ENCODE measurements at places on chromosomes 4 and X.
A peak's percentile ranks its signal among the peaks of the same experiment; 100 is the strongest.

- DNase-seq = no peak
Measured at GRCh38 chr4:76800902-76801301, 97.0 kb downstream of the SOWAHB start.

DNA sequence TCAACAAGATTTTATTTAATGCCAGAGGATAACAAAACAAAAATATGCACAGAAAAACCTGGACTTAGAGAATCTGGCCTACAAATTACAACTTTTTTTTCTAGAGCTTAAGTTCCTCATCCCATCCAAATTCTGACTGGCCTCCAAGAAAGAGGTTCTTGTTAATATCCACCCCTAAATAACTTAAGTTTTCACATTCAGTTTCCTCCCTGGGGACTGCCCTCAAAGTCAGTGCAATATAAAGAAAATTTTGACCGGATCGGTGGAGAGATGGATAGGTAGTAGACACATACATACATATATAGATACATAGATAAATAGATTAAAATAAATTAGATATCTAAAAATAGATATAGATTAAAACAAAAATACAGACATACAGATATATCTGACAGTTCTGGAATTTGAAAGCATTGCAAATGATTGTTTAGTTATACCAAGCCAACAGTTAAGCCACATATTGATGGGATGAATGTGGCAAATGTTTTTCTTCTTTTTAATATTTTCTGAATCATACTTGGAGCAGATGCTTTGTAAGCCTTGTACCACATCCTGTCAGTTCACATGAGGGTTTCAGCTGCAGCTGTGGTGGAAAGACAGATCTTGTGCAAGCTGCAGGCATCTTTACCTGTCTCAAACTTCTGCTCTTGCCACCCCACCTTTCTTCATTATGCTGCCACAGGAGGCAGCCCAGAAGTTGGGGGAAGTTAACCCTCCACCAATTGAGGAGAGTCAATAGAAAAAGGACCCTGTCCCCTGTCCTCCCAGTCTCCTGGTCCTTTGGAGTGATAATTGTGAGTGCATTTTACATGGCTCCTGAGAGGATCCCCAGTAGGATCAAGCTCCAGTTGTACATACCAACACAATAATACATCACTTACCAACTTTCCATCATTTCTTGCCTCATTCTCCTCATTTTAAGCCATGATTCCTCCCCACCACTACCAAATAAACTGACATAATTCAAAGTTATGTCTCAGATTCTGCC is 58.5 kb upstream of the PRDM8 start:
- no peak for DNase-seq

- DNase-seq = no peak
Measured at GRCh38 chr4:184313058-184313581, 95.4 kb upstream of the ENPP6 start.

DNA sequence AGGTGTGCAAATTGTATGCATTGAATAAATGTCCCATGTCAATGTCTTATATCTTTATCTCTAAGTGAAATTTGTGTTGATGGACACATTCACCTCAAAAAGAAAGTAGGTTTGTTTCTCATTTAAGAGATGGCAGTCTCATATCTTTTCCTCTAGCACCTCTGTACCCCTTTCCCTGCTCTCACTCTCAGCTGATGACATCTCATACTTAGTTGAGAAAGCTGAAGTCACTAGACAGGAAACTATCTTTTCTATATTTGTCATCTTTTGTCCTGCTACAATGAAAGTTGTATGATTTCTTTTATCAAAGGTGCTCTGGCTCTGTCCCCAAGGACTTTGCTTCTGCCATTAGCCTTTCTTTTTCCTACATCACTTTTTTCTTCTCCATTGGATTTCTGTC is 84.0 kb upstream of the GRPR start:
- no peak for DNase-seq

GRCh38 chr4:123477711-123478209 is 81.2 kb downstream of the SPRY1 start:
- no peak for DNase-seq

- DNase-seq = no peak
Measured at GRCh38 chr4:93828995-93829819, 654 bp downstream of the ATOH1 start.

DNA sequence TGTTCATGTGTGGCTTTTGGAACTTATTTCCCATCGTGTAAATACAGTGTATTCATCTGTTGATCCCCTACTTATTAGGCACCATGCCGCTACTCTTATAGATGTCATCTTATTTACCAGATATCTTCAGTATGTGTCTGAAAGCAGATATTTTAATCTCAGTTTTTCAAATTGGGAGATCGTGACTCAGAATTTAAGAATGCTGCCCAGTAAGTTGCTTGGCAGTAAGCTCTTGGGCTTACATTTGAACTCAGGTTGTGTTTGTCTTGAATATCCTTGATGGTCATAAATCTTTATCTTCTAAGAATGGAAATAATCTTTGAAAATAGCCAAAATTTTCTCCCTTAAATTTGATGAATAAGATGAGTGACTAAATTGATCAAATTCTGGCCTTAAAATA is 45.9 kb upstream of the RPA4 start:
- DNase-seq = peak; percentile 4

- no peak for DNase-seq
Measured at GRCh38 chr4:142554412-142554811, 291.7 kb downstream of the INPP4B start.

DNA sequence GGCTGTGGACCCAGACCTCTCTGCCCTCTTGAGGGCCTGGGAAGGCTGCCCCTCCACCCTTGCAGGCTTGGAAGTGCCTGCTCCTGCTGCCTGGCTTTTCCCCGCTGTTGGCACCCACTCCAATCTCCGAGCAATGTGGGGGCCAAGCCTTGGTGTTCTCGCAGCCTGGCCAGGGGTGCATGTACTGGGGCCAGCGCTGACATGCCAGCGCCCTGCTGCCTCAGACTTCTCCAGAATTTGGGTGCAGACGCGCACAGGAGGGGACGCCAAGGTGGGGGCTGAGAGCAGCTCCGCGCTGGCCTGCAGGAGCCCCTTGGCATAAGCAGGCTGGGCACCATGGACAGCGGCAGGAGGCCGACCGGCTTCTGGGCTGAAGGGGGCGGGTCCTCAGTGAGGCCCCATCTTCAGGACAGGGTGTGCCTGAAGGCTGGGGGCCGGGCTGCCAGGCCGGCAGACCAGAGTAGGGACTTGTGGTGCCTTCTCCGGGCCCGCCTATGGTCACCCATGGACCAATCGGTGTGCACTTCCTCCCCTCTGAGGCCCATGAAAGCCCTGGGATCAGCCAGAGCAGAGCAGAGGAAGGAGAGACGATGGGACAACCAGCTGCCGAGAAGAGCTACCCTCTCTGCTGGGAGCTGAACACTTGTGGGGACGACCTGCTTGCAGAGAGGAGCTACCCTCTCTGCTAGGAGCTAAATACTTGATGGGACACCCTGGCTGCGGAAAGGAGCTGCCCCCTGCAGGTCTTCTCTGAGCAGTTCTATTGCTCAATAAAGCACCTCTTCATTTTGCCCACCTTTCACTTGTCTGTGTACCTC is 118.3 kb downstream of the DNAAF6 start:
- peak; percentile 68 for DNase-seq

- DNase-seq = no peak
Measured at GRCh38 chrX:149456476-149457245, 48.4 kb downstream of the IDS start.

DNA sequence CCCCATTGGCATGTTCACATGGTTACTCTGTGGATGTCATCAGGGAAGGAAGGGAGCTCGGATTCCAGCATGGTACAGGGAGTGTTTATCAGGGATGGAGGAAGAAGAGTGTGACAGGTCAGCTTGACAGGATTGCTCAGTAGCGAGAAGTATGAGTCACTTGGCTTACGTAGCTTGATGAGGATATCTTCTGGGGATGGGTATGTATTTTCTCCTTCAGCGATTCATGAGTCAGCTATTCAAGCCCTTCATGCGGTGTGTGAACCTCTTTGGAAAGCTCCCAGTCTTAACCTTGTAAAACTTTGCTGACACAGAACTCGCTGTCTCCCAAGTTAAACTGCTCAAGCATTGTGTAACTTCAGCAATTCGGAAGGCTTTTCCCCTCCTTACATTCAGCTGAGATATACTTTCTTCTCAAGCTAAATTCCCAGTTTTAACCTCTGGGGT is 275.4 kb downstream of the ARHGAP10 start:
- DNase-seq = peak; percentile 77

DNA sequence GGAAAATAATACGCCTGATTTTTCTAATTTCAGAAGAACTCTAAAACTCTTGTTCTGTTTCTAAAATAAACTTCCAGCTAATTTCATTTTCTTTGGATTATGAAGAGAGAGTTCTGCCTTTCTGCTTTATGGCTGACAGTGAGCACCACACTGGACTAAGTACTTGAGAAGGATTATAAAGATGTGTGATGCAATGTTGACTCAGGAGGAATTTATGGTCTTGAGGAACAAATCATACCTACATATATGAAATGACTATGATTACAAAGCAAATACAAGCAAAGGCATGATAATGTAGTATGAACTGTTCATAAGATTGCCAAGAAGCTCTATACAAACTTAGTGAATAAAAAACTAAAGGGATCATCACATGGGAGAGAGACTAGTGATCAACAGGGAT is 13.0 kb upstream of the SLC25A5 start:
- no peak for DNase-seq

DNA sequence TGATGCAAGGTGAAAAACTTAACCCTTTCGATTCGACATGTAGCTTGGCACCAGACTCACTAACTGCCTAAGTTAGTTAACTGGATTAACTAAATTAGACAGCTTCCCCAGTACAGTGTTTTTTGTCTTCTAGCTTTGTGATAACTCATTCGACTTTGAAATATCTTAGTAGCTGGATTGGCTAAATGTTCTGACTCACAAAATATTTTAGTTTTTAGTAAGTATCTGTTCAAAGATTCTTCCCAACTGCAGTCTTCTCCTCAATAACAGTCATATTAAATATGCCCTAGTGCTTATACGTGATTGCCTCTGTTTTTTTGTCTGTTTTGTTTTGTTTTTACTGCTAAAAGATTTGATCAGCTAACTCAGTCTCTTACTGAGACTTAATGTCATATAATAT is 102.9 kb downstream of the KCNIP4 start:
- DNase-seq = no peak

DNA sequence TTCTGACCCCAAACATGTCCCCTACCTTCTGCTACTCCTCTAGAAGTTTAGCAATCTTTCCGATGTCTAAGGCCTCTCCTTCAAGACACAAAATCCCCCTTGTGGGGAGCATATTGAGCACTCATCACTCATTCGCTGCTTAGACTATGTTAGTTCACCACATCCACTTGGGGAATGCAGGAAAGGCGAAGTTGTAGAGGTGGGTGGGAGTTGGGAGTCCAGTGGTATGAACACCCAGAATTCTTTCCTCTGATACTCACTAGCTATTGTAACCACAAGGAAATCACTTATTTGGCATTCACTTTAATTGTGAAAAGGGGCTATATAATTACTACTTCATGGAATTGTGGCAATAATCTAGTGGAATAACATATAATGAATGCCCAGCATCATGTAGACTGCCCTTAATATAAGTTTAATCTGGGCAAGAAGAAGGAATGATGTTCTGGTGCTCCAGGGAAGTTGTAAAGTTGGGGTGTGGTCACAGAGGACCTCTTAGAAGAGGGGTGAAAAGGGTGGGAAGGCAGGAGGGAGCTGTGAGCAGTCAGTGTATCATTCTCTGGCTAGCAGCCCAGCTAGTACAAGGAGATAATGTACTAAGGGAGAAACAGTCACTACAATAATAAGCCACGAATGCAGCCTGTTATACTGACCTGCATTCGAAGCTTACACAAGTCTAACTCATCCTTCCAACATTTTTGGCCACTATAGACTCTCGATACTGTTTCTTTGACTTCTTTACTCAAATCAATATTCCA is 468.2 kb upstream of the DIPK2B start:
- DNase-seq = peak; percentile 55

GRCh38 chr4:5168891-5169290 is 117.6 kb downstream of the STK32B start:
- DNase-seq = no peak

DNA sequence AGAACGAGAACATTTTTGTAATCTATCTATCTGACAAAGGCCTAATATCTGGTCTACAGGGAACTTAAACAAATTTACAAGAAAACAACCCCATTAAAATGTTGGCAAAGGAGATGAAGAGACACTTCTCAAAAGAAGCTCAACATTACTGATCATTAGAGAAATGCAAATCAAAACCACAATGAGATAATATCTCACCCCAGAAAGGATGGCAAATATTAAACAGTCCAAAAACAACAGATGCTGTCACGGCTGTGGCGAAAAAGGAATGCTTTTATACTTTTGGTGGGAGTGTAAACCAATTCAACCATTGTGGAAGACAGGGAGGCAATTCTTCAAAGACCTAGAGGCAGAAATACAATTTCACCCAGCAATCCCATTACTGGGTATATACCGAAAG is 2284.8 kb downstream of the ARAP2 start:
- DNase-seq = no peak

DNA sequence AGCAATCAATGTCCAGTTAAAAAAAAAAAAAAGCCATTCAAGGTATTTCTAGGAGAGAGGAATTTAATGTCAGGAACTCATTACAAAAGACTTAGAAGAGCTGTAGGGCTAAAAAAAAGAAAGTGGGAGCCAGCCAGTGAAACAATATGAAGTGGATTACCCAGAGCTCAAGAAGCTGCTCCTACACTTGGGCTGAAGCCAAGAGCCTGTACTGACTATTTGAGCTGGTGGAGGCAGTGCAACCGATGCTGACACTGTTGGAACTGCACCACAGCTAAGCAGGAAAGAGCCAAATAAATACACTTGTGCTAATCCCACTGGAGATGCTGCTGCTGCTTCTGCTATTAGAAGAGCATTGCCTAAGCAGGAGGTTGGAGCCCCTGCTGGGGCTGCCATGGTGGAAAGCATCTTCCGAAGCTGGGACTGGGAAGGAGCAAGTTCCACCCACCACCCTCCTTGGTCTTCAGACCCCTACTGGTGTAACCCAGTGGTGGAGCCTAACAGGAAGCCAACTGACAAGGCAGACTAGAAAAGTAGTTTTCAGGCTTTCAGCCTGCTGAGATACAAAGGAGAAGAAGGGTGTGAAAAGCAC is 65.4 kb downstream of the CXXC4 start:
- no peak for DNase-seq

DNA sequence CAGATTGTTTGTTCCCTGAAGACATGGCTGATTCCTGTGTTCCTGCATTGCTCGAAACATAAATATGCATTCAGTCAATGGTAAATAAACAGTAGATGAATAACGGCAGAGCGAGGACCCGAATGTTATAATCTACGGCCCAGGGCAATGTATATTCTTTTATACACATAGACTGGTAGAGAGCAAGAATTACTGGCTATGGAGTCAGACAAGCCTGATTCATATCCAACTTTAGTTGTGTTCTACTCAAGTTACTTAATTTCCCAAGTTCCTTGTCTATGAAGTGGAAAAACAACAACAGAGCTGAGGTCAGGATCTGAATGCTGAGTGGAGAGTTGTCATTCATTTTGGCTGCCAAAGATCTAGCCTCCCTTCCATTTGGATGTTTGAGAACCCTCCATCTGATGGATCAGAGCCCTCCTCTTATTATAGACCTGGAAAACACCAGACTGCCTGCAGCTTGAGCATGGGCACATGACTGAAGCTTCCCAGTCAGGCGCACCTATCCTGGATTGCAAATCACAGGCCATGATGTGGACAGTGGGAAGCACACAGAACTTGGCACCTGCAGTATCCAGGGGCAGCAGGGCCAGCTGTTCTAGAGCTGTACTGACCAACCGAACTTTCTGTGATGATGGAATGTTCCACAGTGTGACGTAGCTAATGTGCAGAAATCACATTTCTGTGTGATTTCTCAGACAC is 80.1 kb downstream of the FAM184B start:
- DNase-seq = no peak

- no peak for DNase-seq
Measured at GRCh38 chr4:43325220-43325967, 432.9 kb downstream of the GRXCR1 start.
